NCI-H2029 treated with DMSO at 0.1 percent for 48 hours (cell line): ENCODE measurements at places on chromosomes 7 and 10.

DNA sequence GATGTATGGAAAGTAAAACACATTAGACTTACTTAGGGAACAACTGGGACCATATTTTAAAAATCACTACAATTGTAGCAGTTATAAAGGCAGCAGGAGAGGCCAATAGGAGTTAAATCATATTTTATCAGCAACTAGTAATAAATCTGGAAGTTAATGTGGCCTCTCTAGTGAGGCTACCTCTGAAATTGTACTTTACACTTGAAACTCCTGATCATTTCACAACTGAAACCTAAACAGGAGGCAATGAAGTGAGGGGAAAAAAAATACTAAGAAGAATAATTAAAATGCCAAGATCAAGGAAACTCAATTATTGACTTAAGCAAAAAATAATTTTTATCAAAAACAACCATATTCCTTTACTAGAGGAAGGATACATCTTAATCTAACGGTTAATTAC lies 265.6 kb upstream of the HGF start:
- DNase-seq: no peak

DNA sequence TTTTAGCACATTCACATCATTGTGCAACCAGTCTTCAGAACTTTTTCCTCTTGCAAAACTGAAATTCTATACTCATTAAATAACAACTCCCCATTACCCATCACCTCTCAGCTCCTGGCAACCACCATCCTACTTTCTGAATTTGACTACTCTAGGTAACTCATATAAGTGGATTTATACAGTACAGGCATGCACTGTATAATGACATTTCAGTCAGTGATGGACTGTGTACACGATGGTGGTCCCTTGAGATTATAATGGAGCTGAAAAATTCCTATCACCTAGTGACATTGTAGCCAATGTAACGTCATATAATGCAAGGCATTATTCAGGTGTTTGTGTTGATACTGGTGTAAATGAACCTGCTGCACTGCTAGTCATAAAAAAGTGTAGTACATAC lies 60.1 kb downstream of the BTRC start:
- no peak for DNase-seq

GRCh38 chr7:1548944-1549343 lies 7.1 kb downstream of the TMEM184A start:
- DNase-seq: no peak

DNA sequence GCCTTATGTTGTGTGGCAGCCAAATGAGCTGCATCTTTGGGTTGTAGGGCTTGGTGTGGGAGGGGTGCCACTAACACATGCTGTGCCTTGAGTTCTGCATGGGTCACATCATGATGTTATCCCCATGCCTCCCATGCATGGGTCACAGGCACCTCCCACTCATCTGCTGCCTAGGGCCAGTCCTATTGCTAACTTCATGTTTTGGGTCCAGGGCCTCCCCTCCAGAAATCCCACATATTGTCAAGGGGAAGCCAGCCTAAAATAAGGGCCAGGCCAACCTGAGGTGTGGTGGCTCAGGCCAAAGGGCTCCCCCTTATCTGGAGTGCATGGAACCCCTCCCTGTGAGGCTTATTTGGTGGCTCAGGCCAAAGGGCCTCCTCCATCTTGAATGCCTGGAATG lies 299.0 kb downstream of the RPS24 start:
- no peak for DNase-seq

DNA sequence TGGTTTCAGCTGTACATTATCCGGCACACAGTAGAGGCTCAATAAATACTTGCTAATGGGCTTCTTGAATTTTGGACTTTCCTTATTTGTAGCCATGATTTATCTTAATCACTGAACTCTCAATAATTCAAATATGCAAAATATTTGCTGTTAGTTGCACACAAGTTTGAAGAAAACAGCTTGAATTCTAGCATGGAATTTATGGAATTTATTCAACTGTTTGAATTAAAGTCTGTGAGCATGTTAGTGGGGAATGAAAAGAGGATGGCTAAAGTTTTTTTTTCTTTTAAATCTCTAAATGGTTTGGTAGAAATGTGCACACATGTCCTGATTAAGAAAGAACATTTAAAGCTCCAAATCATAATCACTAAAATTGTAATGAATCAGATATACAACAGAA lies 42.5 kb downstream of the SIRT1 start:
- DNase-seq: no peak

GRCh38 chr10:1464881-1465417 lies 272.4 kb downstream of the ADARB2 start:
- DNase-seq: no peak

- no peak for DNase-seq
Measured at GRCh38 chr10:69619626-69620025, 10.4 kb upstream of the FAM241B start.

GRCh38 chr10:118472415-118473304 lies 122.8 kb downstream of the PRLHR start:
- no peak for DNase-seq

DNA sequence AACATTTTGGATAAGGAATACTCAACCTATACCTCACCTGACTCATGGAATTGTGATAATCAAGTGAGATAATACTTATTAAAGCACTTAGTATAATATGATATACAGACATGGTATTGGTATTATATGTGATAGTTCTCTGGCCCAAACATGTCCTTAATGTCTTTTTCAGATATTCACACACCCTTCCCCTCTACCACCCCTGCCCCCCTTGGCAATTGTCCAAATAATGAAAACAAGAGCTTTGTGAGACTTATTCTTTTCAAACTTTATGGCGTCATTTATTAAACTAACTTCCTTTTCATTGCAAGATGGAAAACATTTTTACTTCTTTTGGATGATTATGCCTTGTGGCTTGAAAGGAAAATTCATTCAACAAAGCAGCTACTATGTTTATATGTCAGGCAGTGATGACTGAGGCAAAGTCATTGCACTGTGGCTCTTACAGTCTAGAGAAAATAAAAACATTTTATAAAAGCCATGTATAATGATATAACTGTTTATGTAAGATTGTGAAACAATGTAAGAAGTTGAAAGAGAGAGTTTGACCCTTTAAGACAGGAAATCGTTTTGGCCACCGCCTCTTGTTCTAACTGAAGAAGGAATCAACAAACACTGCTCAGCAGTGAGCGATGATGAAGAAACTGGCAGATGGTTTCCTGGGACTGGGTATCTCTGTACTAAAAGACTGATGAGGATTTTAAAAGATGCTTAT lies 27.4 kb downstream of the MINPP1 start:
- no peak for DNase-seq

- peak; percentile 48 for DNase-seq
Measured at GRCh38 chr7:5077740-5078139, 32.1 kb downstream of the RBAK start.

DNA sequence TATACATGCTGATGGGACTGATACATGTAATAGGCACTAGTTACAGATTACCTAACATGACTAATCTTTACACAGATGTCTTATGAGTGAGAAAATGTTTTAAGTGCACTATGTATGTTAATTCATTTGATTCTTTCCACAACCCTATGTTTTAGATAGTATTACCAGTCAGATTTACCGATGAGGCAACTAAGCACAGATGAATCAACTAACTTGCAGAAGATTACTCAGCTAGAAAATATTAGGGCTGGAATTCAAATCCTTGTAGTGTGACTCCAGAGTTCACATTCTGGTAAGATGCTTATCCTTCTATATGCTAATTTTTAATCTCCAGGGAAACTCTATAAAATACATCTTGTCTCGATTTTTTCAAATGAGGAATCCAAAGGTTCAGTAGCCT lies 964.9 kb downstream of the REEP3 start:
- no peak for DNase-seq

GRCh38 chr7:39577229-39577874 lies 11.1 kb downstream of the YAE1 start:
- no peak for DNase-seq

GRCh38 chr7:48089046-48090003 lies at the start of gene UPP1:
Gene UPP1 (plus strand): TSS chr7:48089265. CDS start chr7:48094784, 5,519 bp downstream.
- DNase-seq: no peak

GRCh38 chr7:32336726-32337125 lies 153.5 kb downstream of the LSM5 start:
- DNase-seq: no peak

GRCh38 chr7:26657686-26658388 lies 206.6 kb downstream of the SKAP2 start:
- no peak for DNase-seq

DNA sequence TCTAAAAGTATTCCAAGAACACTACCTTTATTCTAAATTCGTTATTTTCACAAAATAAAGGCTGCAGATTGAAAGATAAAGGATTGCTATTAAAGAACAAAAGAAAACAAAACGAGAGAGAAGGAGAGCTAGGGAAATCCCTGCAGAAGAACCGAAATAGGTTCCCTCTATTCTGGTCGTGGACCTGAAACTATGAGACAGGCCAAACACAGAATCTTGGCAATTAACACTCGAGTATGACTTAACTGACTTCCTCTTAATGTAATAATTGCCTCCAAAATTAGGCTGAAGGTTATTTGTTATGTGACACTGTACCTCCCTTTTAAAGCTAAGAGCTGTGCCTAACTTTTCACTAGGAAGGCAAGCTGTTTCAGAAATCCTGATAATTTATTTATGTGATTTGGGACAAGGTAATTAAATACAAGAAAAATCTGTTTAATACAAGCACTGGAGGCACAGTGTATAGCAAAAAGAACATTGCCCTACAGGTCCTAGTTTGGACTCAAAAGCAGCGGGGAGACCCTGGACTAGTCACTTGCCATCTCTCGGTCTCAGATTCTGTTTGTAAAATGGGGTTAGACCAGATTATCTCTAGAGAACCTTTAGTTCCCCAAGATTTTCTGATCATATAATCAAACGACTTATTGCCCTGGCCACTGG lies 11.6 kb downstream of the NAMPT start:
- no peak for DNase-seq

GRCh38 chr10:114335614-114336013 lies 68.7 kb downstream of the AFAP1L2 start:
- no peak for DNase-seq

GRCh38 chr10:1451362-1451888 lies 285.9 kb downstream of the ADARB2 start:
- DNase-seq: no peak

GRCh38 chr7:5478568-5479430 lies 55.2 kb upstream of the TNRC18 start:
- DNase-seq: no peak

DNA sequence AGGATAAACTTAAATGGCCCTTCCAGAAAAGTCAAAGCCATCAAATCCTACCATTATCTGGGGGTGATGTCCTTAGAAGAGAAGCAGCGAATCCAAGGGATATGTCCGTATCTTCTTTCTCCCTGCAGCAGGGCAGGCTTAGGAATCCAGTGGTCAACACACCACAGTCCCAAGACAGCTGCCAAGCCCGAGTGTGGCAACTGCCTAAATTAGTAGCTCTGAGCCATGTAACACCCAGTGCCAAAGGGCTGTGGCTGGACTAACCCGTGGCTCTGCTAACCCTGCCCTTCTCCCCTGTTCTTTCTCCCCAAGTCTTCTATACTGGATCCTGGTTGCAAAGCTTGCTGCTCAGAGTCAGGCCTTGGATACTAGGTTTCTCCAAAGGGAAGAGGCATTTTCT lies 74.8 kb downstream of the CDK1 start:
- DNase-seq: no peak

GRCh38 chr7:102220229-102220850 lies 66.3 kb upstream of the SH2B2 start:
- DNase-seq: no peak

GRCh38 chr7:132450696-132451095 lies 125.6 kb downstream of the PLXNA4 start:
- no peak for DNase-seq

- no peak for DNase-seq
Measured at GRCh38 chr7:2872296-2872874, 28.3 kb upstream of the GNA12 start.

GRCh38 chr7:39735903-39736302 lies 112.5 kb downstream of the RALA start:
- no peak for DNase-seq

DNA sequence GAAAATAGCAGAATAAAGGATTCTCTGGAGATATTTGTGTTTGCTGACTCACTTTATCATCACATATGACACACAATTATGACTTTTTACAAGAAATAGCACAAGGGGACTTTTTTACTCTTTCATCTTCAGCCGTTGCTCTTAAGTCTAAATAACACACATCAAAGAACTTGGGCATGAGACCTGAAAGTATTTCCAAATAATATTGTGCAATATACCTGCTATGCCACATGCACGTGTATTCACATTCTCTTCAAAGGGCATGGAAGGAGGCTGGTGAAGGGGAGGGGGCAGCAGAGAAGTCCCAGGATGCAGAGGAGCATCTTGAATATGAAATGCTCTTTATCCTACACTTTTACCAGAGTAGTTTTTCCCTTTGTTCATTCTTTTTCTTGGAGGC lies 4.1 kb upstream of the ADARB2 start:
- DNase-seq: no peak

- no peak for DNase-seq
Measured at GRCh38 chr7:85030893-85031292, 156.0 kb downstream of the SEMA3D start.

DNA sequence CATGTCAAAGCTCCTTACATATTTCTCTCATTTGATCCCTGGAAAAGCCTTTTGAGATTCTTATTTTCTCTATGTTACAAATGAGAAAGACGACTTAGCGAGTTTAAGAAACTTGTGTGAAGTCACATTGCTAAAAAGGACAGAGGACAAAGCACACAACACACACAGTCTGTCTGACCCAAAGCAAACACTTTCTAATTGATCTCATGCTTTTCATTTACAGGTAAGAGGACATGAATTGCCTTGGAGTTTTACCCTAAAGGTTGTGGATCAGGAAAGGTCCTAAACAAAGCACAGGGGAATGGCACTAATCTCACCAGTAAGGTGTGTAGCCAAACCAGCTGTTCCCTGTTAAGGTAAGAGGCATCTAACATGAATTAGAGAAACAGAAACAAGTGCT lies 18.7 kb downstream of the SLC35G1 start:
- DNase-seq: no peak

- DNase-seq: no peak
Measured at GRCh38 chr7:158018098-158018762, 569.4 kb downstream of the PTPRN2 start.

DNA sequence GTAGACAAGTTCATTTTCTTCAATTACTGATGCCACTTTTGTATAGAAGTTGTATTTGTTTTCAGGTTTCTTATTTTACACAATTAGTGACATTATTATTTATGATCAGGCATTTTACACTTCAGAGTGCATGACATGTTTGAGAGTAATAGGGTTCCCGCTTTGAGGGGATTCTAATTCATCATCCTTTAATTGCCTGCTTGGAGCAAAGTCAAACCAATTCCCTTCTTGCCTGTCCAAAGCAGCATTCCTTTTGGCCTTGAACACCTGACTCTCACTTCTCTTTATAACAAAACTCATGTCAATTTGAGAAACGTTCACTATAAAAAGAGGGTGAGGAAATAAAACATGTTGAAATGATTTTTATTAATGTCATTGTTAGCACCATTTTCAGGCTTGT lies 1149.4 kb downstream of the NXPH1 start:
- DNase-seq: no peak

GRCh38 chr7:141511676-141512396 lies 39.4 kb upstream of the AGK start:
- DNase-seq: peak; percentile 37
